Stimulated activated CD8-positive, alpha-beta memory T cell treated with anti-CD3 and anti-CD28 coated beads, Interleukin-15, amount 100 ng/mL, for 4 hours (primary cell): ENCODE measurements at places on chromosomes 3 and 15.

DNA sequence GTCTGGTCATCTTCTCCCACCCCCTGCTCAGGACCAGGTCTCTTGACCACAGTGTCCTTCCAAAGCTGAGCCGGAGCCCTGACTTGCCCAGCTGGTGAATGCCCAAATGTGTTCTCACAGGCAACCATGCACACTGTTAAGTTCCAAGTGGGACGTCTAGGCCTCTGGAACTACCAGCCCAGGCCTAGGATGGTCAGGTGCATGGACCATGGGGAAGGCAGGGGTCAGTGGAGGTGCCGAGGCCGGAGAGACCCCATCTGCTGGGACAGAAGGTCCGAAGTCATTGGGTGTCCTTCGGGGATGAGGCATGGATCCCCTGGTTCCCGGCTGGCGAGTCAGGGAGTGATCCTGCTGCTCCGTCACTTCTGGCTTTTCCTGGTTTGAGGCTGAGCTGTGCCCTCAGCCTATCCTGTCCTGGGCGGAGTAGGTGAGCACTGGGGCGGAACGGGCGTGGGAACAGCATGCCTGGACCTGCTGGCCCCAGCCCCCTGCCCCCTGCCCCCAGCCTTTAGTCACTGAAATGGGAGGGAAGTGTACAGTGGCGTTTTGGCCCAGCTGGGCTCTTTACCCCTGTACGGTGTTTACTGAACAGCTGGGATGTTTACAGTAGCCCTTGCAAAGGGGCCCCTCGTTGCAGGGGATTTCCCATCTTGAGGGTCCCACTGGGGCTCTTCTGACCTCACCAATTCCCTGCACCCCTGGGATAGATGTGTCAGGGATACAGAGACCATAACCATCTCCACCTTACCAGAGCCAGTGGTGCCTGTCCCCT is 12.1 kb downstream of the SEMA3F start:
- no peak for DNase-seq

DNA sequence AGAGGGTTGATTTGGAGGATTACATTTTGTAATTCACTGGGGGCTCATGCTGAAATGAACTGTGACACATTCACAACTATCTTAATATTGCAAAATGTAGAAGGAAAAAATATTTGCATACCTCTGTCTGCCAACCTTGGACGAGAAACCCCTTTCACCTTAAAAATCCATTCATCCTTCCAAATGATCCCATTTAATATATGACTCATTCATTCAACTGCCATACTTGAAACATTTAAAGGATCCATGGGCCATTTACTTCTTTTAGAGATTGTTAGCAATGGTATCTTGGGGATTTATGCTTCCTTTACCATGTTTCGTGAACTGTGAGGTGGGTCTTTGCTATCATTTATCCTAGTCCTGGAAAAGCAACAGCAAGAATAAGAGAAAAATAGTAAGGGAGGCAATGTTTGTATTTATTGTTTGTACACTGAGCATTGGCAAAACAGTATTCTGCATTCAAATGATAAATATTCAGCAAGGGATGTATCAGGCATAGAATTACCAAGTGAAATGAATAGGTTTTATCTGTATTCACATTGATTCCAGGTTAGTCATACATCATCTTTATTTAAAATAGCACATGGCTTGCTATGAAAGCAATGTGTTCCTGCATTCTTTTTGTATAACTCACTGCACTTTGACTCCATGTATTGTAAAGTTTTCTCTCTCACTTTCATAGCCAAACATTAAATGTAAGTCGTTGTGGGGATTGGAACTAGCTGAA is 378.1 kb downstream of the NSUN3 start:
- no peak for DNase-seq

DNA sequence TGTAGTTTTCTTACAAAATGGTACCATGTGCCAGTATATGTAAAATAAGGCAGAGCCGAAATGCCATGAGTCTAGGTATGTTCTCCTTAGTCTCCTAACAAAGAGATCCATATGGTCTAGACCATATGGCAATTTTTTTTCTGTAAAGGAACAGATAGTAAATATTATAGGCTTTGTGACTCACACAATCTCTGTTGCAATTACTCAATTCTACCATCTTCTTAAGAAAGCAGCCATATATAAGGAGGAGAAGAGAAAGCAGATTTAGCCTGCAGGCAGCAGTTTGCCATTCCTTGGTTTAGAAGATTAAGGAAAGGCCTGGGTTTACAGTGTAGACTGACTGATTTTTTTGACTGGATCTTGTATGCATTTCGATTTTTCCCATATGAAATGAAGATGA is 16.3 kb upstream of the BBX start:
- no peak for DNase-seq

DNA sequence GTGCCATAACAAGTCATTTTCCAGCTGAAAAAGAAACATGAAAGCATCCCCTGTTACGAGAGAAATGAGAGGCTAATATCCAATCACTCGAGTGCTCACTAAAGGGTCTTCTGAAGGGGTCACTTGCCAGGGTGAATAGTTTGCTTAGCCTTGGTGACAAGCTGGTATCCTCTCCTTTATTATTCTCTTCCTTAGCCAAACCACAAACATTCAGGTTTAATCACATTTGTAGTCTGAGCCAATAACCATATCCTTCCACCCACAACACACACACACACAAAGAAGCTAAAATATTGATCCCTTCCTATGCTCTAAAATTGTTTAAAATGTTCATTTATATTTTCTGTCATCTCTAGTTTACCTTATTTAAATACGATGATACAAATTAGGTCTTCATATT is 240.5 kb upstream of the TMCO5A start:
- DNase-seq: no peak

GRCh38 chr3:170765419-170766078 is 104.4 kb downstream of the RPL22L1 start:
- DNase-seq: no peak
